ENCODE measurements at places on chromosomes 3 and 15.
A peak's percentile ranks its signal among the peaks of the same experiment; 100 is the strongest.

DNA sequence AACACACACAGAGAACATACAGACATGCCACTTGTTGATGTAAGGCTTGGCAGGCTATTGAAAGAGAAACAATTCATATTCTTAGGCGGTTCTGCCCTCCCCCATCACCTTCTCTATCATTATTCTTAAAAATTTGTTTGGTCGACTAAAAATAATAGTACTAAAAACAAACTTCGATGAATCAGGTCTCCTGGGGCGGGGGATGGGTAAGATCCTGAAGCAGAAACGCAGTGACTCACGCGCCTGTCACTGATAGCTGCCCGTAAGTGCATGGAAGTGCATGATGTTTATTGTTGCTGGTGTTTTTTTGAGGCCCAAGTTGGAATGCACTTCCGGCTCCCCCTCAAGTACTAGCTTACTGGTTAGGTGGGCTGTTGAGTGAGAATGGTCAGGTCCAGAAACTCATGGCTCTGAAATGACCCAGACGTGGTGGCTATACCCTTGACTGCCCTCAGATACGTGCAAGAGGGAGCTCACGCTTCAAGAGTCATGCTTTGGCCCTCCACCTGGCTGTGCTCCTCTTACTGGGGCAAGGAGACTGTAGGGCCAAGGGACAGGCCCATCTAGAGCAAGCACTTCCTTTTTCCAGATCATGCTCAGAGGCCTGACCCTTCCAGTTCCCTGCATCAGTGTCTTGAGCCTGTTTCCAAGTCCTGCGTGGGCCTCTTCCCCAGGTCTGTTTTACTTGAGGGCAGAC, 10.9 kb downstream of the SMAD3 start:
- no peak for DNase-seq

GRCh38 chr15:68658641-68659358, 80.0 kb downstream of the CORO2B start:
- DNase-seq = no peak

DNA sequence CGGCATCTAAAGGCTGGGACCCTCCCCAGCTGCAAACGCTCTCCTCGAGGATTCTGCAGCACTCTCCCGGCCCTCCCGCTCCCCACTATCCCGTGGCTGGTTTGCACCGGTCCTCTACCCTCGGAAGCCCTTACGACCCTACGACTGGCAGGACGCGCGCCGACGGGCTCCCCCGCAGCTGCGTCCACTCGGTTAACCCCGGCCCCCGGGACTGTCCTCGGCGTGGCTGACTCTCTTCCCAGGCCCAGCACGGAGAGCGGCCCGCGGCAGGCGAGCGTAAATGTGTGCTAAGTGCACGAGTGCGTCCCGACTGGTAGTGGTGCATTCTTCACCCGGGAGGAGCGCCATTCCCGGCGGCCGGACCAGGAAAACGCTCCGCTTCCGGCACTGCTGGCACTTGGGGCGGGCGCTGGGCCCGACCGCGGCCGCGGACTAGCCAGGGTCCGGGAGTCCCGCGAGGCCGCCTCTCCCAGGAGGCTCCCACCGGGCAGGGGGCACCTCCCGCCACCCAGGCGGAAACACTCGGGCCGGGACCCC, 508 bp downstream of the GORASP1 start:
- DNase-seq = peak; percentile 82

DNA sequence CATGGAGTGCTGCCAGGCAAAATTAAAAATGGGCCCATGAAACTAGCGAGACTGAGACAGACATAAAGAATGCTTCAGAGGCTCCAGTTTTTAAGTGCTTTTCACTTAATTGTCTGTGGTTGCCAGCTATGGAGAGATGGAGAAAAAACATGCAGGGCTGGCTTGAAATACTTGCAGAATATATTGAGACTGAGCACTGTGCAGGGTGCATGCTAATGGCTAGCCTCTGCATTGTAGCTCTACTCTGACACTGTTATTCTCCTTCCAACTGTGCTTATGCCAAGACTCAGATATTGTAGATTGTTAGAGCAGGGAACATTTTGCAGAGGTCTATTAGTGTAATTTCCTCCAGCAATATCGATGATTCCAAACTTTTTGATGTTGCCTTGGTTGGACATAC, 735.0 kb downstream of the PDCD6IP start:
- DNase-seq = no peak

DNA sequence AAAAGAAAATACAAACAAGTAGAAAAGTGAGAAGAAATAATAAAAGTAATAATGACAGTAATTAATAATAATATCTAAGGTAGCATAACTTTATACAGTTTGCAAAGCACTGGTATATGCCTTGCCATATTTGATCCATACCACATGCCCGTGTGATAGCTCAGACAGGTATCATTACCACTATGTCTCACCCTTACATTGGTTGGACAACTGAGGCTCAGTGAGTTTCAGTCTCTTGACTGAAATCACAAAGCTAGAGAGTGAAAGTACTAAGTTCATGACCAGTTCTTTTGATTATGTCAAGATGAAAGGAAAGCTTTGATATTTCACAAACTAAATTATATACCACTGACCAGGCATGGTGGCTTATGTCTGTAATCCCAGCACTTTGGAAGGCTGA, 408.9 kb downstream of the GAP43 start:
- no peak for DNase-seq

- no peak for DNase-seq
Measured at GRCh38 chr15:45397116-45397665, 18.8 kb upstream of the GATM start.

GRCh38 chr15:93041159-93041547, 47.9 kb downstream of the RGMA start:
- DNase-seq = no peak

DNA sequence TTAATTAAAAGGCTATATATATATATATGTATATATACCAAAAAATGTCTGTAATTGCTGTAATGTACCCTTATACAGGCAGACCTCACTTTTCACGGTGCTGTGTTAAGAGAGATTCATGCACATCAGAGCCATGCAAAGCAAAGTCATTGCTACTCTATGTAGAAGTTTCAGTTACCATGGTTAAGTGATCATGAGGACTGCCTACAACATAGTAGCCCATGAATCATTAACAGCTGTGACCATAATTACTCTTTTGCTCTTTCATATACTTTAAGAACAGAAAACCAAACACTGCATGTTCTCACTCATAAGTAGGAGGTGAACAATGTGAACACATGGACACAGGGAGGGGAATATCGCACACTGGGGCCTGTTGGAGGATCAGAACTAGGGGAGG, 225.3 kb upstream of the EPHA3 start:
- DNase-seq = no peak

- peak; percentile 77 for DNase-seq
Measured at GRCh38 chr15:64897345-64897985, 14.2 kb upstream of the ANKDD1A start.

DNA sequence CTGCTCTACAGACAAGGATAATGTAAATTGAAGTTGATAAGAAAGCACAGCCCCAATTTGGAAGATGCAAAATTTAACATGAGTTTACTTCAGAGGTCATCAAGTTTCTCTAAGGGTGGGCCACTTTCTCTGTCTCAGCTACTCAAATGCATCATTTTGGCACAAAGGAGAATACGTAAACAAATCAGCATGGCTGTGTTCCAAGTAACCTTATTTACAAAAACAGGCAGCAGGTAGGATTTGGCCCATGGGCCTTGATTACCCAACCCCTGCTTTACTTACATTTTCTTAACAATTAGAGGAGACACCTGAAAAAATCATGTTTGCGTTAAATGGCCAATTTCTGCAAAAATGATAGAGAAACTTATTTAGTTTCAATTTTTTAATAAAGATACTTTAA, 181.7 kb downstream of the GBE1 start:
- DNase-seq = no peak

GRCh38 chr3:11289864-11290263, 17.7 kb downstream of the ATG7 start:
- DNase-seq = no peak

DNA sequence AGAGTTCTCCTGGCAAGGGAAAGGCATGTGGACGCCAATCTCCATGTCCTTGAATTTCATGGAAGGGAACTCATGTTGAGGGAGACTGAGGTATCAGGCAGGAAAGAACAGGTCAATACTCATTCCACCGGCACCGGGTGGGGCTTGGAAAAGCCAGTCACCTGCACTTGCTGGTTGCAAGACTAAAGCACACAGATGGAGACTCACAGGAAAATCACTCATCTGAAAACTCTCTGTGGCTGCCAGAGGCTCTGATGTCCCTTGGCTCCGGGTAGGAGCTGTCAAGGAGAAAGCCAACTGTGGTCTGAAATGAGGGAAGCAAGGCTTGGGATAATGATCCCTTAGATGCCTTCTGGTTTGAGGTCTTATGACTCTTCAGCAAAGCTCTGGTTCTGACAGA, 8.7 kb upstream of the CGNL1 start:
- no peak for DNase-seq

- DNase-seq = peak; percentile 17
Measured at GRCh38 chr3:8581806-8582445, 62.7 kb downstream of the SSUH2 start.

DNA sequence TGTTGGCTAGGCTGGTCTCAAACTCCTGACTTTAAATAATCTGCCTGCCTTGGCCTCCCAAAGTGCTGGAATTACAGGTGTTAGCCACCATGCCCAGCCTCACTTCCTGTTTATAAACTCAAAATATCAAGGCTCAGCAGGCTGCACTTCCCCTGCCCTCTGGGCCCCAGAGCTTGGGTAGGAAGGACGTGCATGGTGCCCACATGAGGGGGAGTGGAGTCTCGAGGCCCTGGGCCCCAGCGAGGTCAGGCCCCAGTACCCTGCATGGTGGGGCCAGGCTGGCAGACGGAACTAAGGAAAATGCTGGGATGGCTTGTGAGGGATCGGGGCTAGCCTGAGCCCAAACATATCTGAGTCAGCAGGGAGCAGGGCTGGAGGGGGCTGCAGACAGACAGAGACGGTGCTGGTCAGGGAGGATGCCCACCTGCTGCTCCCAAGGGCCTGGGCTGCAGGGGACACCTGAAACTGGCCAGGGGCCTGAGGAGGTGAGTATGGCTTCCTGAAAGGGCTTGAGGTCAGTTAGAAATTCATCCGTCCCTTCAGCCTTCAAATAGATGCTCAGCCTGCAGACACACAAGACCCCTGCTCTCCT, 5.1 kb downstream of the SPTBN5 start:
- DNase-seq = no peak

DNA sequence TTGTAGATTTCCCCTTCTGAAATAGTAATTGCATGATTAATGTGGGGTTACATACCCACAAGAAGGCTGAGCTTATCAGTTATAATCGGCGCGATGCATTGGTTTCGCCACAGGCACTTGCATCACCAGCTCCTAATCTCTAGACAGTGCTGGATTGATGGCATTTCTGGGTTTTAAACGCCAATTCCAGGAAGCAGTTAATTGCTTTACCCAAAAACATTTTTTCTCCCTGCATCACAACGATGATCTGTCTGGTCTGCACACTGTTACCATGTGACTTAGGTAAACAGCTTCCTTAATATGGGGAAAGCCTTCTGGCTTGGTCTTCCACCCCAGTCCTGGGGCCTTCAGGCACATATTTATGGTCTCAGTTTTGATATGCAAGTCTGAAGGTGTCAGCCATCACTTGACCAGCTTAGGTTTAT, 70.0 kb upstream of the HEG1 start:
- DNase-seq = peak; percentile 92

DNA sequence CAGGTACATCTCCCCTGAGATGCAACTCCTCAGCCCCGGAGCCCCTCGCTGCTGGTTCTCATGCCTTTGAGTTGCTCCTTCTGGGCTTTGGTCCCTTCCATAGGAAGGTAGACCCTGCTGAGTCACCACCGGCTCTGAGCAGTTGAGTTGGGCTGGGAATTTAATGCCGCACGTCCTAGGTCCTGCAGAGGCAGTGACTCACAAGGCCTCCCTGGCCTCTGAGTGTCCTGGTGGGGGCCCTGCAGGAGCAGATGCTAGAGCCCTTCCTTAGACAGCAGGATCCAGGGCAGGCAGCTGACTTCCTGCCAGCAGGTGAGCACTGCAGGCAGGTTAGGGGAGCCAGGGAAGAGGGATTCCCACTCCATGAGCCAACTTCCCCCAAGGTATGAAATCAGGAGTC, 5.5 kb upstream of the NTRK3 start:
- DNase-seq = no peak

DNA sequence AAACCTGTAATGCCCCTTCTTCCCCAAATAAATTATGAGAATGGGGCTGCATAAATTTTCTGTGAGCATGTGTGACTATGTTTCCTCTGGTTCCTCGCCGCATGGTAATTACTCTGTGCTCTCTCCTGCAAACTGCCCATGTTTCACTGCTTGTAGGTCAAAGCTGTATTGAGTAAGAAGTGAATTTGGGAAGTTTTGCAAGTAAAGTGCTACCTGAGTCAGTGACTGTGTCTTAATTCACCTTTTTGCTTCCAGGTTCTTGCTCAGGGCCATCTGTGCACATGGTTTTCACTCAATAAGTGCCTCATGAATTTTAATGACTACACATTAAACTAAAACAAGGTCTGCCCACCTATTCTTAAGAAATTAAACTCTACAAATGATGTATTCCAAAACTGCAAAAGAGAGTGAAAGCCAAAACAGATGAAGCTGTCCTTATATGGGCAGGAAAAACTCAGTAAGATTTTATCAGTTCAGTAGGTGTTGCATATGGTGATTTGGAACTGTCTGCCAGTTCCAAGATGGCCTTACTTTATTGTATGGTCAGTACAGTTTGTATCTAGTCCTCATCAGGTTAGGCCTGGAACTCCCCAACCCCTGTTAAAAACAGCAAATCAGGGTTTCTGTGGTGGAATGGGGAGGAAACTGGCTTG, 100.0 kb downstream of the LPP start:
- DNase-seq = no peak

- DNase-seq = no peak
Measured at GRCh38 chr15:56910801-56911200, 7.6 kb upstream of the TCF12 start.

DNA sequence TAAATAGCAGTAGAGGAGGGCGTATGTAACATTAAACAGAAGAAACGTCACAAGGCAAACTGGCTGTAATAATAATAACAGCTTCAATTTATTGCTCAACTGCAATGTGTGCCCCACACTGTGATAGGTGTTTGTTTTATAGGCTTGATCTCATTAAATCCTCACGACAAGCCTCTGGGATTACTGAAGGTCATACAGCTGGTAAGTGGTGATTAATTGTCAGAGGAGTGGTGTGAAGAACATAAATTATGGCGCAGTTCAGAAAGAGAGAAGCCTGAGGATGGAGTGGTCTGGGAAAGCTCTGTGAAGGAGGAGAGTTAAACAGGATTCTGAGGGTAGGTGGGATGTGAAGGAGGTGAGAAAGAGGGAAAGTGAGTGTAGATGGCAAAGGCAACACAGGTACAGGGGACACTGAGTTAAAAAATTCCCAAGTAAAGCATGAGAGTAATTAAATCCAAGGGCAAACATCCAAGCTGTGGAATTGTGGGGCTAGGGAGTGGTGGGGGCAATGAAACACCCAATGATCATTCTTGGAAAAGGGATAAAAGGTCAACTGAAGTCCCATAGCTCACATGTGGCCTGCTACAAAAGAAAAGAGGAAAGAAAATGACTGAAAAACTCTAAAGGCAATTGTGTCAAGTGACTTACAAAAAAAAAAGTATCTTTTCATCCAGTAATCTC, 16.5 kb upstream of the GLCE start:
- no peak for DNase-seq

GRCh38 chr15:68599560-68600071, 20.8 kb downstream of the CORO2B start:
- peak; percentile 63 for DNase-seq

- no peak for DNase-seq
Measured at GRCh38 chr15:37765786-37766185, 168.7 kb upstream of the TMCO5A start.
